ENCODE measurements at places on chromosomes 5 and 9.

GRCh38 chr5:106154280-106154716, 1516.4 kb downstream of the EFNA5 start:
- DNase-seq: no peak

DNA sequence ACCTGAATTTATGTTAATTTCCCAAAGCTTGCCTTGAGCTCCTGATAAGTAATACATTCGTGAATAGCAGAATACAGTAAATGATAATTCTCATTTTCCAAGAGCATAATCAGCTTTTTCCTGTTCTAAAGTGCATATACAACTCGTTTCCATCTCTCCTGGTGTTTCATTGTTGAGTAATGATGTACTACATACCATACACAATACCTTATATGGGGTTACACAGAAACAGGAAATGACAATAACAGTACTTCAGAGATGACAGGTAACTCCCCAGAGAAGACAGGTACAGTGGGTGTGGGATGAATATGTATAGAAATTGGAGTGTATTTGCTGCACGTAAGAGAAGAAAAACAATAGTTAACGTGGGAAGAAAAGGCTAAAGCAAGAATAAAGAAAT, 287.1 kb downstream of the TENT4A start:
- no peak for DNase-seq

- no peak for DNase-seq
Measured at GRCh38 chr9:106621313-106622163, 241.4 kb upstream of the ZNF462 start.

- no peak for DNase-seq
Measured at GRCh38 chr9:68732405-68733020, 27.5 kb downstream of the PIP5K1B start.

GRCh38 chr5:137032929-137033328, 466.2 kb downstream of the SPOCK1 start:
- no peak for DNase-seq

DNA sequence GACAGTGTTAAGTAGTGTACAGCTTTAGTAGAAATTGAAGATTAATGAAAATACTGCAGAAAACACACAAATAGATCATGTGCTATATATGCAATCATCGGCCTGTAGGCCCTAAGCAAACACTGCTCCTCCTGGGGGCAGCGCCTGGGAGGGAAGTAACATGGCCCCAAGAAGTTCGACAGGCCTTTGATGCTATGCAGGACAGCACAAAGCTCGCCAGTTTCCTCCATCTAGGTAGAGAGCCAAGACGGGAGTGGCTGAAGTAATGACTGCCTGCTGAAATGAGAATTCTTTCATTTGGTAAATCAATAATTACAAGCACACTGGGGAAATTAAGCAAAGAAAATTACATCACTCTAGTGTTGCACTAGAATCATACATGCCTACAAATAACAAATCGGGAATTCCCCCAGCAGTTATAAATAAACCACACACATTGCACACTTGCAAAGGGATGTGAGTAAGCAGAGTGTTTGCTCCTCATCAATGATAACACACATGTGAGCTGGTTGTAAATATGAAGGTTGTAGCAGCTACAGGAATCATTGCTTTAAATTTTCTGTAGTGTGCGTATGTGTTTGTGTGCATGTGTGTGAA, 219.9 kb upstream of the NFIL3 start:
- DNase-seq: no peak

- no peak for DNase-seq
Measured at GRCh38 chr5:126595486-126596083, 566 bp upstream of the ALDH7A1 start.

- no peak for DNase-seq
Measured at GRCh38 chr5:127014573-127014972, 15.8 kb downstream of the MARCHF3 start.

- DNase-seq: no peak
Measured at GRCh38 chr5:3590967-3591900, 4.4 kb upstream of the IRX1 start.

DNA sequence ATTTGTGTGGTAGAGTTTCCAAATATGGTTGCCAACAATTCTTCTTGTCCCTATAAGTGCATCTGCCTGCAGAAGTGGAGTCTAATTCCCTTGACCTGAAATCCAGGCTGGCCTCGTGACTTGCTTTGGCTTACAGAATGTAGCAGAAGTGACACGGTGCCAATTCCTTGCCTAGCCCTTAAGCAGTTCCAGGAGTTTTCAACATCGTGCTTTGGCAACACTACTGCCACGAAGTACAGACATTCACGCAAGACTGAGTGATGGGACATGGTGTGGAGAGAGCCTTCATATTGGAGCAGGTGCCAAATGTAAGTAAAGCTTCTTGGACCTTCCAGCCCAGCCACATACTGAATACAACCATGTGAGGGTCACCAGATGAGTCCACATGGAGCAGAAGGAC, 92.9 kb upstream of the NEK6 start:
- no peak for DNase-seq

DNA sequence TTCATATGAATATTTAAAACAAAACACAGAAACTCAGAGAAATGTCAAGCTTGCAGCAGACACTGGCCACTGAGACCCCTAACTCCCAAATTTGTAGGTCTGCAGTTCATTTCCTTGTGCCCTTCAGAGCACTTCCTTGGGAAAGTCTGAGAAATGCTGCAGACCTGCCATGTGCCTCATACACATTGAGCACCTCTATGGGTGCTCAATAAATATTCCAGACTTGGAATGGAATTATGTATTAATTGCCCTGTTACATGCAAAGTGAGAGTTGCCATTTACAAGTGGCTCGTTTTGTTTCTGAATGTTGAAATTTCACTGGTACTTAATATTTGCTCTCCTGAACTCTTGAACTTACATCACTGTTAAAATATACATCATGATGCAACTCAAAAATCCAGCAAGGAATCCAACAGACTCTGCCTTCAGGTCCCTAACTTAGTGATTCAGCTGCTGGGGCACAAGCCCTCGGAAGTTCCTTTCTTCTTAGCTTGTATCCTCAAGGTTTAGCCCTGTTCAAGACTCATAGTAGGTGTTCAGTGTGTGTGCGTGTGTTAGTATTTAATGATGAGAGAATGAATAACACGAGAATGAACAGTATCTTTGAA, 90.6 kb downstream of the PTCD2 start:
- no peak for DNase-seq

DNA sequence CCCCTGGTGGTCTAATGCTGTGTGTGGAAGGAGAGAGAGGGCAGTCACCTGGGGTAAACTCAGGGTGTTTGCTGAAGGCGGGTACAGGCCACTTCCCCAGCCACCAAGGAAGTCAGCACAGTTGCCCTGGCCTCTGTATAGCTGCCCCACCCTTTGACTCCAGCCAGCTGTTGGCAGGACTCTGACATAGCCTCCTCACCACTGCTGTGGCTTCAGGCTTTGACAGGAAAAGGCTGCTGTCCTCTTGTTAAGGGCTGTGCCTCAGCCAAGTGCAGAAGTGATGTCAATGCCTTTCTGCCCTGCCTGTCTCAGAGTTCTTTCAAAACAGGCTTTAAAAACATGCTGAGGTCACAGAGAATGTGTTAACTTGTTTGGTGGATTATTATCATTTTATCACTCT, 487.2 kb upstream of the KLF4 start:
- DNase-seq: no peak

DNA sequence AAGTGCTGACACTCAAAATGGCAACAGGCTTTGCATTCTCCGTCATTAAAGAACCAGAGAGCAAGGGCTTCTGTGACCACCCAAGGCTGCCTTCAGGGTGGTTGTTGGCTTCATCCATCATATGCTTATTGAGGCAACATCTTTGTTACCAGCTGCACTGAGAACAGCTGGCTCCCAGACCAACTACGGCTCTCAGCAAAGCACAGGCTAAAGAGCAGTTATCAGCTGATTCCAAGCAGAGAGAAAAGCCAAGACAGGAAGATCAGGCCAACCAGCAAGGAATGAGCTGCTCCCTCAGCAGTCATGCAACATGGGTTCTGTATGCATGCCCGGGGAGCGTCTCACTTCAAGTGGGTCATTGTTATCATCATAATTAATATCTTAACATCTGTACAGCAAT, 358.9 kb downstream of the ACTL7B start:
- no peak for DNase-seq

DNA sequence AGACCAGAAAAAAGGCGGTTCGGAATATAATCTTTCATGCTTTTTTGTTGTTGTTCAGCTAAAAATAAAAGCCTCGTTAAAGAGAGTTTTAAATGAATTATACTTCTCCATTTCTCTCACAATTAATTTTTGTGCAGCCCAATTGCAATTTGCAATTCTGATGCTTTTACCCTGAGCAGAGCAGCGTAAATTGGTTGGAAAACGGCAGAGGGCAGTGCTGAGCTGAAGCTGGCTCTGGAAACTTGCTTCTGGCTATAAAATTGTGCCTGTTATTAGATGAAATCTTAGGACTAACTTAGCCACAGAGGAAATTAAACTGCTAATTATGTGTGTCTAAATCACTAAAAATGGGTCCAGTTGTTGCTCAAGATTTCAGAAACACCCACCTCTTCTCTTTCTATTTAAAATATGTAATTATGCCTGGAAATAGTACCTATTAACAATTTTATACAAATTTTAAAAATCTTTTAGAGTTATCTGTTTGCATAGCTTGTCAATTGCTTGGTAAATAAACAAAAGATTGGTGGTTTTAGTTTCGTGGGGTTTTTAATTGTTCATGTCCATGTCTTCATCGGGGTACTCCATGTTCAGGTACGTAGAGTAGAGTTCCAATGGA, 441.8 kb upstream of the TLE4 start:
- DNase-seq: peak; percentile 38

- DNase-seq: no peak
Measured at GRCh38 chr5:1542781-1543180, 19.0 kb upstream of the LPCAT1 start.

- no peak for DNase-seq
Measured at GRCh38 chr5:177100714-177101121, 14.0 kb downstream of the FGFR4 start.

DNA sequence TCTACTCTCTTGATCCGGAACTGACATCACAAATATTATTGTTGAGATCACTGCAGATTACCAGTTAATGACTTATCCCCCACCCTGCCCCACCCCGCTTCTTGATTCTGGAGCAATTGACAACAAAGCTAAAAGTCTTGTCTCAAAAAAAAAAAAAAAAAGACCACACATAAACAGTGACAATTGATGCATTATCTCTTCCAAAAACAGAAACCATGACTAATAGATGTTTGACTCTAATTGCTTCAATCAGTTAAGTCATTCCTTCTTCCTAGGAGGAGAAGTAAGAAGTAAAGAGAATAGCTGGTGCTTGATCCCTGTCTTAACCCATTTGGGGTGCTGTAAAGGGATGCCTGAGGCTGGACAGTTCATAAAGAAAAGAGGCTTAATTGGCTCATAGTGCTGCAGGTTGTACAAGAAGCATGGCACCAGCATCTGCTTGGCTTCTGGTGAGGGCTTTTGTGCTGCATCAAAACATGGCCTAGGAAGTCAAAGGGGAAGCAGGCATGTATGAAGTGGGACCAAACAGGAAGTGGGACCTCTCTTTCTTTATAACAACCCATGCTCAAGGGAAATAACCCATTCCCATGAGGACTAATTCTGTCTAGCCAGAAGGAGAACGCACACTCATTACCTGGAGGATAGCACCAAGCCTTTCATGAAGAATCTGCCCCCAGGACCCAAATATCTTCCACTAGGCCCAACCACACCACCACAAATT, 158.7 kb downstream of the TMEM167A start:
- no peak for DNase-seq

GRCh38 chr5:28344836-28345433, 1306.5 kb upstream of the CDH9 start:
- no peak for DNase-seq

- no peak for DNase-seq
Measured at GRCh38 chr5:107964722-107965121, 294.0 kb upstream of the EFNA5 start.

DNA sequence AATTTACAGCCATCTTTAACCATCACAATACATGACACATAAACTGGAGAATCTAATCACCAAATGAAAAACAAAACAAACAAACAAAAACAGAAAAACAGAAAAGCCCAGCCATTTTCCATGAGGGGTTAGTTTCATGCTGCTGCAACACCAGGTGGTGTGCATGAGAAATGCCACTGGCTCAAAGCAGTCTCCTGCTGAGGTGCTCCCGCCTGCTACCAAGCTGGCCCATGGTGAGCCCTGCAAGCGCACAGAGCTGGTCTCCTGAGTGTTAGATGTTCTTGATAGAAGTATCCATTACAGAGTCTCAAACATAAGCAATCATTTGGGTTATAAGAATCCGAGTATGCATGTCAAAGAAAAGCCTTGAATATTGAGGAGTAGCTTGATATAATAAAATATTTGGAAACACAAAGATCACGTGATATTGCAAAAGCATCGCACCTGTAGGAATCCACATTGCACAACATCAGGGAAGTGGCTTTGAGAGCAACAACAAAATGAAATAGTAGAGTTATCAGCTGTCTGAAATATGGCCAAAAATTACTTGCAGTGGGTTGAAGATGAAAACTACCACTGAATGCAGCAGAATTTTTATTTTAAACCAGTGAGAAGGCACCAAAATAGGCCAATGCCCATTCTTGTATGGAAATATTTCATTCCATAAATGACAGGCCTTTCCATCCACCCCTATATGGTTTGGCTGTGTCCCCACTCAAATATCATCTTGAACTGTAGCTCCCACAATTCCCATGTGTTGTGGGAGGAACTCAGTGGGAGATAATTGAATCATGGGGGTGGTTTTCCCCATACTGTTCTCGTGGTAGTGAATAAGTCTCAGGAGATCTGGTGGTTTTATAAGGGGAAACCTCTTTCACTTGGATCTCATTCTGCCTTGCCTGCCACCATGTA, 194.8 kb downstream of the SYK start:
- DNase-seq: no peak

- DNase-seq: no peak
Measured at GRCh38 chr5:148973455-148973854, 89.4 kb downstream of the SH3TC2 start.

DNA sequence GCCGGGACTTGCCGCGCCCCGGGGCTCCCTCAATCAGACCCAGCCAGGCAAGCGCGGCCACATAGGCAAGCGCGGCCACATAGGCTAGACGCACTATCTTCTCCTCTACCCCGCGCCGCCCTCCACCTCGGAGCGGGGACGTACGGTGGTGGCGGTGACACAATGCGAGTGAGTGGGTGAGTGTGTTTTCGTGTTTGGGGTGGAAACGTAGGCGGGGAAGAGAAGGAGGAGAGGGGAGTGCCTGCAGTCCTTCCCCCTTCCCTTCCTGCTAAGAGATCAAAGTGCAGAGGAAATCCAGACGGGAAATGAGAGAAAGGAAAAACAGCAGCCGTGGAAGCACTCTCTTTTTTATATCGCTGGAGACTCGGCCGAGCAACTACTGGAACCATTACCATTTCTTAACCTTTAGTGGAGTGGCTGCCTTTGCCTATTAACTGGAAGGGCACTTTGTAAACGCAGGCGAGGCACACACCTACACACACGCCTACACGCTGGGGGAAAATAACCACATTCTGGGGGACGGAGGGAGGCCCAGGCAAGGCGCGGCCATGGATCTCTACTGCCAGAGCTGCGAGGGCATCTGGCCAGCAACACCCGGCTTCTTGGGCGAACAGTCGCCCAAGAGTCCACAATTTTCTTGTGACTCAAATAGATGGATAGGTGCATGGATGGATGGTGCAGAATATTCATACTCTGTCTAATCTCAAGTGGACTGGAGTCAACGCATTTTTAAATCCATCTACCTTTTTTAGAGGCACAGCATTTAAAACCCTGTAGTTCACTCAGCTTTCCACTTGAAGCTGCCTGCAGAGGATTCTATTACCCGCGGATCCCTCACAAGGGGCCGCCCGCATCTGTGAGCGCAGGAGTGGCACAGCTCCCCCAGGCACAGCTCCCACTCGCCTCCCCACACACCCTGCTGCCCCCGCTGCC, 2.1 kb downstream of the EDIL3 start:
- DNase-seq: no peak

- no peak for DNase-seq
Measured at GRCh38 chr5:172841256-172841655, 7.2 kb downstream of the ERGIC1 start.

- DNase-seq: no peak
Measured at GRCh38 chr5:171990713-171991015, 15.8 kb downstream of the FBXW11 start.

Measured in forelimb muscle (tissue), 1 donor.